ENCODE measurements at places on chromosomes 6 and 20.

GRCh38 chr6:117600008-117600743 is 2.1 kb downstream of the GOPC start:
- DNase-seq = no peak

DNA sequence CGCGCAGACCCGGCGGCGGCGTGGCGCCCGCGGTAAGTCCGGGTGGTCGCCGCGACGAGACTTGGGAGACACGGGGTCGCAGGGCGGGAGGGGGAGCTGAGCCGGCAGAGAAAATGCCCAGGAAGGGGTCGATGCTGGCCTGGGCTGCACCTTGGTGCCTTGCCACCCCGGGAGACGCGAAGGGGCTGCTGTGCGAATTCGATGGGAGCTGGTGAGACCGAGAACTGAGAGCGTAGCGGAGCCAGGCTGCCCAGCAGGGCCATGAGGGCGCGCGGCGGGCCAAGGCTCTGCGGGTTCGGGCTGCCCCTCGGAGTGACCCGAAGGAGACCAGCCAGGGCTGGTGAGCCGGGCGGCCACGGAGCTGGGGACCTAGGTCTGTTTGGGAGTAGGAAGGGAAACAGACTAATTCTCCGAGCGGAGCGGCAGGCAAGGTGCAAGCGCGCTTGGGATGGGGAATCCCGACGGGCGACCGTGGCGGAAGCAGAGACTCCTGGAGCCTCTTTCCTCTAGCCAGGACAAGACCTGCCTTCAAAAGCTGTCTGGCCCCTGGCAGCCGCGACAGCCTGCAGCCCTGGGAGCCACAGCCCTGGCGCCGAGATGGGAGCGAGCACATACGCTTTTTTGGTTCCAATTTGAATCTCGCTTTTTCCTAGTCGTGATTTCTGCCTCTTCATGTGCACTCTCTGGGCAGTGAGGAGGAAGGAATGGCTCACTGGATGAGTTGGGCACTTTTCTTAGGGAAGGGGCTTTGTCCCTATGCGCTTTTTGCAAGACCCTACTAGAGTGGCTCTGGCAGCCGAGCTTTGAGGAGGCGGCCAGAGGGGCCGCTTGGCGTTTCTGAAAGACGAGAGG is 691 bp downstream of the SYNDIG1 start:
- no peak for DNase-seq

- DNase-seq = no peak
Observed at GRCh38 chr6:156886409-156886808, 109.2 kb downstream of the ARID1B start.

DNA sequence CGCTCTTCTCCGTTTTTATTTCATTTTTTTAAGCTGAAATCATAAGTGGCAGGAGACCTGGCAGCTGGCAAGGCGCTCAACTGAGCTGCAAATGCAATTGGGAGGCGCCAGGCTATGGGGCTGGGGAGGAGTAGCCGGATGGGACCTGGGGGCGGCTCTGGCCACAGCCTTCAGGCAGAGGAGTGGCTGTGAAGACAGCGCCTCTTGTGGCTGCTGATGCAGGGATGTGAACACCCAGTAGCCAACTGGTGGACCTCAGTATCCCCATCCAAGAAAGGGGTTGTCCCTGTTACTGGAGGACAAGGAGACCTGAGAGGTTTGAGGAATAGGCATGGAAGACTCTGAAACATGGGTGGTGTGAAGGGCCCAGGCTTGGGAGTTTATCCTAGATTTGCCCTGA is 12.6 kb downstream of the KCNK17 start:
- no peak for DNase-seq

DNA sequence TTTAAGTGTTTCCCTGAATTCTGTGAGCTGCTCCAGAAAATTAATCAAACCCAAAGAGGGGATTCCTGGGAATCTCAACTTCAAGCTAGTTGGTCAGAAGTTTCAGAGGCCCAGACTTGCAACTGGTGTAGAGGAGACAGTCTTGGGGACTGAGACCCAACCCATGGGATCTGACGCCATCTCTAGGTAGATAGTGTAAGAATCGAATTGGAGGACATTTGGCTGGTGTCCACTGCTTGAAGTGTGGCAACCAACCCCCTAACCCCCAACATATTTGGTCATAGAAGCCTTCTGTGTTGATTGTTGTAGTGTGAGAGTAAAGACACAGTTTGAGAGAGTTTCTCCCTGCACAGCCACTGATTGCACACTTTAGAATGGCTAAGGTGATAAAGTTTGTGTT is 103.5 kb upstream of the CARMIL1 start:
- no peak for DNase-seq

DNA sequence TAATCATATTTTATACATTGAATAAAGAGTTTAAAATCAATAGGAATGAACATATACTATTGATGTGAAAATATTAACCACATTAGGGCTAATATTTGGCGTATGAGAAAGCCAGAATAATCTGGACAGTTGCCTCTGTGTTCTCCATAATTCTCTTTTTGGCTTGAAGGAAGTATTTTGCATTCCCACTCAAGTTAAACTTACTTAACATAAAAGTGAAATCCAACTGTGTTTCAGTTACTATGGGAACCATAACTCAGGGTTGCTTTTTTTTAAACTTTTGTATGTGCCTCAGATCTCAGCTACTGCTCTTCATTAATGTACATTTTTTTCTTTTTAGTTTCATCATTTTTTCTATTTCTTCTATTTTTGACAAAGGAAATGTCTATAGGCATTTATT is 479.8 kb downstream of the NKAIN2 start:
- no peak for DNase-seq

DNA sequence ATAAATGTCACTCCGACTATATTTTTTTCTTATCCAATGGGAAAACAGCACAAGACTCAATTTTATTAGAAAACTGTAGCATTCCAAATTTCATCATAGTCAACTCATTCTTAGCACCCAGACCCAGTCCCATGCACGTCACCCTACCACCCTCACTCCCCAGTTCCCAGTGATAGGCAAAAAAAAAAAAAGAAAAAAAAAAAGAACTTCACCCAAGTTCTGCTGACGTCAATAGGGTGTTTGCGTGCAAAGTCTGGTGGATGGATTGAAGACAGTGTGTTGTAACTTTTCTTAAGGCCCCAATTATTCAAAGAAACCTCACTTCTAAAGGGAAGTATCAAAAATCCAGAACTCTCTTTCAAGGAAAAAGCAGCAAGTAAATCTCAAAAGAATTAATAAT is 213.9 kb upstream of the PRDM1 start:
- no peak for DNase-seq

DNA sequence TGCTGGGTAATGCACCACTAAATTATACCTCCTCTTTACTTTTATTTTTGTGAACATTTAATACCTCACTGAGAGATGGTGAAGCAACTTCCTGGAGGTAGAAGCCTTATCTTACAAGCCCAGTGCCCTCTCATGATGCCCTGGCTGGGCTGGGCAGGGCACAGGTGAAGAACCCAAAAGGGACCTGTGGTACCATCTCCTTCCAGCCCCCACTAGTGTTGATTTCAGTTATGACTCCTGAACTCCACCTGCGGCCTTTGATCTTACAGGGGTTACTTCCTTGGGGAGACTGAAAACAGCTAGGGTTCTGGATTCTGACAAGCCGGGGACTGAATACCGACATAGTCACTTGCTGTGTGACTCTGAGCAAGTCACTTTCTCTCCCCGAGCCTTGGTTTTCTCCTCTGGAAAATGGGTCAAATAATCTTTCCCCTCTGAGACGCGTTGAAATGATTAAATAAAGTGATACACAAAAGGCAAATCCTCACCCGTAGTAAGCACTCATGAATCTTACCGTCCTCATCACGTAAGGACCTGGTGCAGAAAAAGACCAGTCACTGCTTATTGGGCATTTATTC is 1.2 kb downstream of the SLC13A3 start:
- no peak for DNase-seq

GRCh38 chr6:26202201-26202611 is 115.0 kb downstream of the HFE start:
- no peak for DNase-seq

DNA sequence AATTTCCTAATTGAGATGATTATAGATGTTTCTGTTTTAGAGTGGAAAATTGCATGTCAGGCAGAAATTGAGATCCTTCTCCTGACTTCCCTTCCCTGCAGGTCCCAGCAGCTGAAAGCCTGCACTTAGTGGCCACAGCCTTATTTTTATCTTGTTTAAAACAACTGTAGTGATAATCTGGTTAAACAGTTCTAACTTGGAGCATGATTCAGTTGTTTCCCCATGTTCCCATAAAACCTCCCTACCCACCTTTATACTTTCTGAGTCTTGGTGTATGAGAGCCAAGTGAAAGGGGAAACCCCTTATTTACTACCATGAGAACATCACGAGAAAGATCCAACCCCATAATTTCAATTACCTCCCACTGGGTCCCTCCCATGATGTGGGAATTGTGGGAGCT is 195.2 kb downstream of the SLC16A10 start:
- no peak for DNase-seq

DNA sequence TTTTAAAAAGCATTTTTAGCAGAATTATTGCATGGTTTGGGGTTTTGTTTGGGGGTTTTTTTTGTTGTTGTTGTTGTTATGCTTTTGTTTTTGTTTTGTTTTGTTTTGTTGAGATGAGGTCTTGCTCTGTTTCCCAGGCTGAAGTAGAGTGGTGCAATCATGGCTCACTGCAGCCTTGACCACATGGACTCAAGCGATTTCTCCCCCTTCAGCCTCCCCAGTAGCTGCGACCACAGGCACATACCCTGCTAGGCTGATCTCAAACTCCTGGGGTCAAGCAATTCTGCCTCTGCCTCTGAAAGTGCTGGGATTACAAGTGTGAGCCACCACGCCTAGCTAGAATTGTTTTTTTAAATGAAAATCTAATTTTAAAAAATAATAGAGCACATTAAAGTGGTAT is 35.7 kb downstream of the UBR2 start:
- DNase-seq = no peak

GRCh38 chr20:40952136-40952535 is 76.5 kb upstream of the TOP1 start:
- no peak for DNase-seq

DNA sequence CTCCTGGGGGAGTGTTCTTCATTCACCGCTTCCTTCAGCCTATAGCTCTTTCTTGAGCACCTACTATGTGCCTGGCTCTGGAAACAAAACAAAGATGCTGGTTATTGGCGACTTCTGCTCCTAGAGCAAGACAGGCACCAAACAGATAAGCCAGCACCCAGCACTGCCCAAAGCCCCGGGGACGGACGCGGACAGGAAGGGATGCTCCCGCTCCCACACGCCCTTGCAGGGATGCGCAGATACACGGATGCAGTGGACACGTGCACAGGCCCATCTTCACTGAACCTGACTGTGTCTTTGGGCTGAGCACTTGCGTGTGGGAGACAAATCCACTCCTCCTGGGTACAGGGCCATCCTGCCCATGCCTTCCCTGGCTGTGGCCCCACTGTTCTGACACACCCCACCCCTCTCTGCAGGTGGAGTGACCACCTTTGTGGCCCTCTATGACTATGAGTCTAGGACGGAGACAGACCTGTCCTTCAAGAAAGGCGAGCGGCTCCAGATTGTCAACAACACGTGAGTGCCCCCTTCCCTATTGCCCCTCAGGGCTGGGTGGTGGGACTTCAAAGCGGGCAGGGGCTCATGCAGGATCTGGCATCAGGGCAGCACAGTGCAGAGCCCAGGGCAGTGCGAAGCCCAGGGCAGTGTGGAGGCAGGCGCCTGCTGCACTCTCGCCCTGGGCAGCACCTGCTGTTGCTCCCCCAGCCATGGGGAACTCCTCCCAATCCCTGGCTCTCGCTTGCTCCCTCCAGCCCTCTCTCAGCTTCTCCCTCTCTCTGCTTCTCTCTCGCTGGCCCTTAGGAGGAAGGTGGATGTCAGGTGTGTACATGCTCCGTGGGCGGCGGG is 39.9 kb downstream of the SRC start:
- DNase-seq = no peak

DNA sequence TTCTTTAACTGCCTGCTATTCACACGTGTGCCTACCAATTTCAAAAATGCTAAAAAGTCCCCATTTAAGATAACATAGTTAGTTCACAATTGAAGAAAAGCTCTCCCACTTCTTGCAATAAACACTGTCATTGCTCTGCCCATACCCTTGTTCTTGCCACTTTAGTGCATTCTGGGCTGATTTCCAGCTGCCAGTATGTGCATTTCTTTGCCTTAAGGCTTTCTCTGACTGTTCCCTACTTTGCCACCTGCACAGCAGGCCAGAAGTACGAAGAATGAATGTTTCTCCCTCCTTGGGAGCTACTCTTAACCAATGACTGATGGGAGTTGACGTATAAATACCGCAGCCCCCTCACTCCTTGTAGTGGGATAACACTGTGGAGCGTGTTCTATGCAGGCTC is 16.0 kb upstream of the ATRN start:
- DNase-seq = no peak

- DNase-seq = no peak
Observed at GRCh38 chr6:123619156-123619555, 17.6 kb downstream of the TRDN start.

DNA sequence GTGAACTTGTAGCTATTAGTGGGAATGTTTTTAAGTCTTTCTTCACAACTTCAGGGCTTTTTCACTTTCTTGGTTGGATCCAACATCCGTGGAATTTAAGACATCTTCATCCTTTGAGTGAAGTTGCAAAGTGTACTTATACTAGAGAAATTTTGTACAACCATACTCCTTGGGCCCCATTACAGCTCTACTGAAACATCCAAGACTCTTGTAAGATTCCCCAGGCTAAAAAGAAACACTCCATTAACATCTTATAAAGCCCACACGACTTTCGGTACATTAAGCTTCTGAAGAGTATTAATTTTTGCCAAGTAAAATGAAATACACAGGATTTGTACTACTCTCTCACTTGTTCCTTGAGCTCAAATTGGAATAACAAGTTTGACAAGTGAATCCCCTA is 5.4 kb downstream of the PCNA start:
- no peak for DNase-seq

DNA sequence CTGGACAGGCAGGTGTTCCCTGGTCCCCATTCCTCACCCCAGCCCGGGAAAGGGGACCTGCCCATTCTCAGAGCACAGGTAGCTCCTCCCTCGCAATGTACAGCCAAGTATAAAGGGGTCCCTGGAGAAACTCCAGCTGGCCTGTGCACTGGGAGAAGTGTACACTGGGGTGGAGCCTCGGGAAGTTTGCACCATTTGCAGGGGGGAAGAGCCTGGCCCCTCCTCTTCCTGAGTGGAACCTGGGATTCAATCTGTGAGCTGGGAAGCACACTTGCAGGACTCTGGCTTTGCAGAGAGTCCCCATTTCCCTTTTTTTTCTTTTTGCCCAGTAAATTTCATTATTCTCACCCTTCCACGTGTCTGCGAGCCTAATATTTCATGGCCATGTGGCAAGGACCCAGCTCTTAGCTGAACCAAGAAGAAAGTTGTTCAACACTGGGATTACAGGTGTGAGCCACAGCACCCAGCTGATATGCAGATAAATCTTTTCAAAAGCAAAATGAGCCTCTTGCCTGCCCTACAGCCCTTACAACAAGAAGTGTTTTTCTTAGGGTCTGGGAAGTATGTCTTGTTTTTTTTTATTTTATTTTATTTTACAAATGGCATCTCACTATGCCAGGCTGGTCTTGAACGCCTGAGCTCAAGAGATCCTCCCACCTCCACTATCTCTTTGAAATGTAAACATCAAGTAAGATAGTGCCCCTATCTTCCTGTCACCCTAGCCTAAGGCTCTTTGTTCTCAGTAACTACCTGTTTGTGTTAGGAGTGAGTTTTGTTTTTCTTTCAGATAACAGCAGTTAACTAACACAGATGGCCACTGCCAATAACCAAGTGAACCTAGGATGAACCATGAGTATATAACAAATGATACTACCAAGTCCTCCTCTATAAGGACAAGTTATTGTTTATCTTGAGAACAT is 9.3 kb upstream of the RNGTT start:
- no peak for DNase-seq
